ENCODE measurements at places on chromosomes 6 and 20.

DNA sequence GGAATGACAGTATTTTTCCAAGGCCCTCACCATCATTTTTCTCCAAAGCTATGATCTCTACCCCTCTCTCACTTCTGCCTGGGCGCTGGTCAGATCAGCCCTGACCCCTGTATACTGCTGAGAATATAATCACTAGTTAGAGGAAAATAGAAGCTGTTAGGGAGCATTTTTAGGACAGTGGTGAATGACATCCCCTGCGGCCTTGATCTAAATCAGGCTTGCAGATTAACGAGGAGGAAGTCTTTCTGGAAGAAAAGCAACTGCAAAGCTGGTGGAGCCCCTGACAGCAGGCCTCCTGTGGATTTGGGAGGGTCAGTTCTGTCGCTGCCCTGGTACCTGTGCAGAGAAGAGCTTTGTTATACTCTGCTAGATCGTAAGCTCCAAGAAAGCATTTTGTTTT lies 107.9 kb downstream of the RPP40 start:
- no peak for DNase-seq

DNA sequence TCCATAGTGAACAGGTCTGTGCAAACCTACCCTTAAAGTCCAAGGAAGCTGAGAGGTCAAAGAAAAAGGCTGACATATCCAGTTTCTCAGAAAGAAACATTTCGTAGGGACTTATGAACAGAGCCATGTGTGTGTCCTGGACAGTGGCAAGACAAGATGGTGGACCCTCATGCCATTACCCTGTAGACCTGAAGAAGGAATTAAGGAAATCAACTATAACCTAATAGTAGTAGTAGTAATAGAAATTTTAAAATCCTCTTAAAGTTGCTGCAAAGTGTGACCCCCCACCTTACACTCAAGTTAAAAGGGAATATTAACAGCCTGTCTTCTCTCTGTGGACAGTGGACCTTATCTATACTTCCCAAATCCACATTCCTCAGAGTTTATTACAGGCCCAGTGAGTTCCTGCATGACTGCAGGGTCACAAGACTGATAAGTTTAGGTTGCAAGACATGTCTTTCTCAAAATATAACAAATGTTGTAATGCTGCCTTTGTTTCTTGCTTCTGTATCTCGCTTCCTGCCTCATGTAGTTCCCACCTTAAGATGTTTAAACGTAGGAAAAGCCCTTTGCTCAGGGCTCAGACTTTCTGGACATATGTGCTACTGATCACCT lies 10.6 kb downstream of the IL22RA2 start:
- no peak for DNase-seq

- DNase-seq = no peak
These were observed 85.6 kb downstream of the MRPL14 start for GRCh38 chr6:44041461-44042260.

DNA sequence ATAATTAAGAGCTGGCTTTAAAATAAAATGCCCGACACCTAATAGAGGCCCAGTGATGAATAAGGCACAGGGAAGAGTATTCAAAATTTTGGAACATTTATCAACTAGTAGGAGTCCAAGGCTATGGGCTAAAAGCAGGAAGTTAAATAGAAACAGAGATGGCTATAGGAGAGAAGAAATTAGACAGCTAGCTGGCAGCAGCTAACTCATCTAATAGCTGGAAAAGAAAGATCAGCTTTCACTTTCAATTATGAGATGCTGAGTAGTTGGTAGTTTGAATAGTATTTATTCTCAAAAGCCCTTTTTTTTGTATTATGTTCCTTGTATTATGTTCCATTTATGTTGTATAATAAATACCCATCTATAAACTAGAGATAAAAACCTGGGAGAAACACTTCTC lies 215.7 kb downstream of the SLC35F1 start:
- no peak for DNase-seq

DNA sequence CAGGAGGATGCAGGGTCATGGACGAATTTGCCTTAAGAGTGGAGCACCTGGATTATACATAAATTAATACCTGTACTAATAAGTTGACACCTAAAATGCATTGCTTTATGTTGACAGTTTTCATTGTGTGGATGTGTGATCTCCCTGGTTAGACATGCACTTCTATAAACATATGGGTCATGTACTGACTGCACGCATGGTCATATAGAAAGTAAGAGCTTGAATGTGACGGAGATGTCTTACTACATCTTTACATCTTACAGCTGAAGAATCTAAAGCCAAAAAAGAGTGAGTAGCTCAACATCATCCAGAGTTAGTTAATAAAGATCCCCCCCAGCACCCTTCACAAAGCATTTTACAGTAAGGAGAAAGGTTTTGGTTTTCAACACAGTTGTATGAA lies 408.4 kb upstream of the JARID2 start:
- no peak for DNase-seq

DNA sequence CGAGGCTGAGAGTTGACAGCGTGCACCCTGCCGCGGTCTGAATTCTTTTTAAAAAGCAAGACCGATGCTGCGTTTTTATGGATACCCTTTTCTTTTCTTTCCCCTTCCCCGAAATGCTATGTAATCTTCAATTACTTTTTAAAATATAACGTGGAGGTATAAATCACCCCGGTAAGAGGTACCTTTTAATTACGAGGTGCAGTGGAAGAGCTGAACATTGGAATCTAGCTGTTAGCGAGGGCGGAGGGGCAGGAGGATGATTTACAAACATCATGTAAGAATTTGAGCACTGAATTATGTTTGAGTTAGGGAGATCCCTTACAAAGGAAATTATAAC lies 1.2 kb downstream of the EYA2 start:
- DNase-seq = no peak

- DNase-seq = no peak
These were observed 11.2 kb downstream of the OGFRL1 start for GRCh38 chr6:71299541-71300470.

DNA sequence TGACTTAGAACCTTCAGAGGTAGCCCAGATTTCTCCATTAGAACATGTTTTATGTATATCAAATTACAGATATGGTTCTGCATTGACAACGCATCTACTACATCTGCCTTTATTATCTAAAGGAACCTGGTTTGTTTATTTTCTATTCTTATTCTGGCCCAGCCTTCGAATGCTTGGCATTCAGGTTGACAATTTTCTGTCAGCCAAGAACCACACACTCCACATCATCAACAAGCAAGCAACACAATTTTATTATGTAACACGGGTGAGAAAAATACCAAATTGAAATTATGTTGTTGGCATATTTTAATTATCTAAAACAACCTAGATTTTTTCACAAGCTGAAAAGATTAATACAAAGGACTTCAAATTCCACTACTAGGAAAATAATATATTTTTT lies 14.6 kb downstream of the MAP3K5 start:
- no peak for DNase-seq

DNA sequence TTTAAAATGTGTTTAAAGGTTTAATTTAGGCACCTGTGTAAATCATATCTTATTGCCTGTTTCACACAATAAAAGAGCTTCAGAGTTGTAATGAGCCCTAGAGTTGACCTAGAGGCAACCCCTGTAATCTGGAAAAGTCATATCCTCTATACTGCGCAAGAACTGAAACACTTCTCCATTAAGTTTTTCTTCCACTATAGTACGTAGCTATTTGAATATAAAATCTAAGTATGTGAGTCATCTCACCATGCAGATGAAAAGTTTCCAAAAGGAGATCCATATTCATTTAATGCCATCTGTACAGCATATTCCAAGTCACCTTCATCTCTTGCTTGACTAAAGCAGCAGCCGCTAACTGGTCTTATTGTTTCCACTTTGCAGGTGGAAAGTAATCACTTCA lies 26.0 kb upstream of the TAAR1 start:
- DNase-seq = no peak

GRCh38 chr6:140779991-140780596 lies 1352.6 kb upstream of the GJE1 start:
- no peak for DNase-seq

DNA sequence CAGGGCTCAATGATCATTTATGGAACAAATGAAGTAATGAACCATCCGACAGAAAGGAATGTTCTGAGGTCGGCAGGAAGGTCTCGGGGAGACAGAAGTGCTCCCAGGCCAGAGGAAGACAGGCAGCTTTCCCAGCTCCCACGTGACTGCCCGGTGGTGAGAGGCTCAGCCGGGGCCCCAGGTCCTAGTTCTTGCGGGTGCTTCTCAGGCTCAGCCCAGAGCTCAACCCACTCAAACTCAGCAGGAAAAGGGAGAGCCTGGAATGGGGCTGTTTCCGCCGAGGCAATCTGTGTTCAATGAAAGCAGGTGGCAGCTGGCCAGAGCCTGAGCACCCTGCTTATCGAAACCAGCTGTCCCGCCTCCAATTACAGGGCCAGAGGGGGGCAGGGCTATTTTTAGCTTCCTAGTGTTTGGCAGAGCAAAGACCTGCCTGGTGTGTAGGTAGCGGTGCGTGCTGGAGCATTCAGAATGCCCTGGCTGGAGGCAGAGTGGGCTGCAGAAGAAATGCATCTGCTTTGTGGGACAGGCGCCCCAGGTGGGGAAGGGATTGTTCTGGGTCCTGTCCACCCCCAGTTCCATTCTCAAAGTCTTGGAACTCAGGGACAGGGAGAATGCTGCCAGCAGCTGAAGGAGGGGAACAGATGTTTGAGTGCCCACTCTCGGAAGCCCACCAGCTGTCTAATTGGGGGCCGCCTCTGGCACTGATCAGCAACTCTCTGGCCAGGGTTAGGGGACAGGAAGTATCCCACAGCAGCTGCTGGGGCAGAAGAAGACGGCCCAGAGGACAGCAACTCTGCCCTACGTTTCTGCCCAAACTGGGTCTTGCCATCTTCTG lies 145.1 kb downstream of the PREX1 start:
- no peak for DNase-seq

GRCh38 chr20:33301192-33301930 lies 18.3 kb downstream of the BPIFB1 start:
- DNase-seq = no peak

DNA sequence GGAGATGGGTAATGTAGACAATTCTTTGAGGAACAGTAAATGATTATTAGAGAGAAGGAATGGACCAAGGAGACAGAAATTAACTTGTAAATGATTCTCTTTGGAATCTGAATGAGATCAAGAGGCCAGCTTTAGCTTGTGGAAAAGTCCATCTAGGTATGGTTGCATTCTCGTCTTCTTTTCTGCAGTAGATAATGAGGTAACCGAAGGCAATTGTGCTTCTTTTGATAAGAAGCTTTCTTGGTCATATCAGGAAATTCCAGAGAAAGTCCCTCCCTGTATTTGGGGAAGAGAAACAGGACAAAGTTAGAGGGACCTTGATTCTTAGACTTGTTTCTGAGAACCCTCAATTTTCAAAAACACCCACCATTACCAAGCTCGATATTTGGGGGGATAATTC lies 109.1 kb upstream of the PRSS16 start:
- no peak for DNase-seq

DNA sequence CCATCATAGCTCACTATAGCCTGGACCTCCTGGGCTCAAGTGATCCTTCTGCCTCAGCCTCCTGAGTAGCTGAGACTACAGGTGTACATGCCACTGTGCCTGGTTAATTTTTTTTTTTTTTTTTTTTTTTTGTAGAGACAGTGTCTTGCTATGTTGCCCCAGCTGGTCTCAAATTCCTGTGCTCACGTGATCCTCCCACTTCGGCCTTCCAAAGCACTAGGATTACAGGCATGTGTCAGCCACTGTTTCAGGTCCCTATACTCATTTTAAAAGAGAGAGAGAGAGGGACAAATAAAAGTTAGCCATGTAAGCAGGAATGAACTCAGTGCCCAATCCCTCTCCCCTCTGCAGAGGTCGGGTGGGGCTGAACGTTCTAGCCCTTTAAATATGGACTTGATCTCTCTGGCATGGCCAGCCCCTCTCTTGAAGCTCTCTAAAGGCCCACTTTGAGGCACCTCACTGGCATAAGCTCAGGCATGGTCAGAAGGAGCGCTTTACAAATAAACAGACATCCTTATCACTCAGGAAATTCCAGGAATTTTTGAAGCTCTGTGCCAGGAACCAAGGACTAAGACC lies 9.0 kb upstream of the SERPINB1 start:
- DNase-seq = no peak

GRCh38 chr6:52143551-52143950 lies 42.6 kb upstream of the IL17A start:
- DNase-seq = no peak

GRCh38 chr6:124765280-124765679 lies 197.0 kb upstream of the RNF217 start:
- no peak for DNase-seq

GRCh38 chr20:561437-562231 lies 18.0 kb upstream of the CSNK2A1 start:
- no peak for DNase-seq

DNA sequence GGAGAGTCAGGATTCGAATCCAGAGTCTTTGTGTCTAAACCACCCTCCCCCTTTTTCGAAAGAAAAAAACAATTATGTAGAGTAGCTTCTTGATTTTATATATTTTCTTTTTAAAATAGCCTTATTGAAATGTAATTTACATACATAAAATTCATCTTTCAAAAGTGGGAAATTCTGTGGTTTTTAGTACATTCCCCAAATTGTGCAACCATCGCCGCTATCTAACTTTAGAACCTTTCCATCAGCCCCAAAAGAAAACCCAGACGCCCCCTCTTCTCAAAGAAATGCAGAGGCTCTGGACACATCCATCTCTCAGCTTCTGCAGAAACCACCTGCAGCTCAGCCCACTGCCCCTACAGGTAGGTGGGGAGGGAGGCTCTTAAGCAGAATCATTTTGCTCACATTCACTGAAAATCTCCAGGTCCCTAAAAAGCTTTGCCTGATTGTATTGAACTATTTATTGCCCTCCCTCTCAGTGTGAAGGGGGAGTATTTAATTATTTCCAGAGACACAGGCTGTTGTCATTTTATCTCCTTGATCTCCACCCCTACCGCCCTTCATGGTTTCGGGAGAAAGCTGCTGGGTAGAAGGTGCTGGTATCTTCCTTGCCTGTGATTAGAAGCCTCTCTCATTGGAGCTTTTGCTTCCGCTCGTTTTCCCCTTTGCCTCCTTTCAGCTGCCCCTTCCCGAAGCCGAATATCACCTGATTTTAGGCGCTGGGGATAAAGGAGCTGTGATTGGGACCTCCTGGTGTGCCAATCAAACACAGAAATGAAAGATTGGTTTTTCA lies 68.7 kb upstream of the KCNG1 start:
- no peak for DNase-seq

GRCh38 chr20:2874456-2874855 lies 1.2 kb downstream of the PTPRA start:
- no peak for DNase-seq

DNA sequence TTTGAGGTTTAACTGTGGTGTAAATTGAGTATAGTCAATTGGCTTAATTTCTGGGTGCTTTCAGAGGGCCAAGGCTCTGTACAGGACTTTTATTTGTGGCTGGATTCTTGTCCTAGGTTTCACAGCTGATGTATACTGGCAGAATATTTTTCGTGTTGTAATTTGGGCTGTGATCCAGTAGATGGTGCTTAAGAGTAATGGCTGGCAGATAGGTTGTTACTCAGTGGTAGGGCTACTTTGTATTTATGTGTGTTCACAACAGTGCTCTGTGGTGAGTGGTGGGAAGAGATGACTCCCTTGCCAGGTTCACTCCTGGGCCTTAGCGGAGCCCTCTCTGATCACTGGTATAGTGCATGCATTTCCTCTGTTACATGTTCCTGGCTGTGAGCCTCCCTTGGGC lies 34.5 kb upstream of the FERMT1 start:
- no peak for DNase-seq

- DNase-seq = no peak
These were observed 81.8 kb upstream of the GPR6 start for GRCh38 chr6:109896341-109896740.

GRCh38 chr6:80380566-80380965 lies 274.1 kb downstream of the BCKDHB start:
- DNase-seq = no peak

- no peak for DNase-seq
These were observed 125.6 kb upstream of the MARCKS start for GRCh38 chr6:113731541-113731940.

- no peak for DNase-seq
These were observed 12.0 kb upstream of the GTF3C6 start for GRCh38 chr6:110946498-110946897.
